ENCODE measurements at places on chromosomes 13 and 19.

DNA sequence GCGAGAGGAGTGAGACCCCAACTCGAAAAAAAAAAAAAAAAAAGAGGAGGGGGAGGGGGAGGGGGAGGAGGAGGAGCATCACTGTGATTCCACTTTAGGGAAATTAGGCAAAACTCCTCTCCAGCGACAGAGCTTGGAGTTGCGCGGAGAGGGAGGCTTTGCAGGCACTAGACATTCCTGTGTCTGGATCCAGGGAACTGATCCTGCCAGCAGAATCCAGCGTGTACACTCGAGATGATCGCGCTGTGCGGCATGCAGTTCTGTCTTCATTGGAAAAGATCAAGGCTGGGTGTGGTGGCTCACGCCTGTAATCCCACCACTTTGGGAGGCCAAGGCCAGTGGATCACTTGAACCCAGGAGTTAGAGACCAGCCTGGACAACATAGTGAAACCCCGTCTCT lies 29.6 kb upstream of the KLF2 start:
- no peak for DNase-seq

- no peak for DNase-seq
These were observed 67.0 kb upstream of the STARD13 start for GRCh38 chr13:33352526-33352925.

- DNase-seq, result no peak
These were observed 12.4 kb downstream of the EFNB2 start for GRCh38 chr13:106522898-106523525.

- no peak for DNase-seq
These were observed 14.2 kb downstream of the ZAR1L start for GRCh38 chr13:32300920-32301319.

DNA sequence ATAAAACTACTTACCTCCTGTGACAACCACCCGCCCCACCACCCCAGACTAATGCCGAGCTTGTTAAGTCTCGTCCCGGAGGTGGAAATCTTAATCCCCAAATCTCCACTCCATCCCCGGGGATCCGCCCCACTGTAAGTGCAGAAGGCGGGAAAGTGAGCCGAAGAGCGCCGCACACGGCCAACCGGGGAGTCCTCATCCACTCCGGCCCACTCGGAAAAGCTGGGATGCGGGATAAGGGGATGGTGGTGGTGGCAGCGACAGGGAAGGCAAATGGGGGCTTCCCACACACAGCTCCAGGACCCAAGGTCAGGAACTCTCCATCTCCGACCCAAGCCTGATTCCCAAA lies 621 bp downstream of the FBL start:
- no peak for DNase-seq

GRCh38 chr13:82993417-82993816 lies 888.9 kb downstream of the SLITRK1 start:
- no peak for DNase-seq

GRCh38 chr19:19554074-19555023 lies 16.3 kb downstream of the CILP2 start:
- peak; percentile 54 for DNase-seq

DNA sequence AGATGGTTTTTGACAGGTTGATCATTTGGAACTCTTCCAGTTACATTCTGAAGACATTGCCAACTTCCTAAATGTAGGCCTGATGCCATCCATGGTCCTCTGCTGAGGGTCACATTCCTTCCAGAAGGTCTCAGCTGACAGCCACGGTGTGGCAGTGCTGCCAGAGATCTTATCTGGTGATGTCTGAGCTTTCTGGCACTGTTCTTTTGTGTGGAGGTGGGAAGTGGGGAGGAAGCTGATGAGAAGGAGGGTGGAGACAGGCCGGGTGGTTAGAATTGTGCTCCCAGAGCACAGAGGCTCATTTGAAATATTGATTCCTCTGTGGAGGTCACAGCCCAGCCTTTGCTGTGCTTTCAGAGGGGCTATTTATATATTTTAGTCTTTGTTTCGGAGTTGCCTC lies 16.1 kb upstream of the MTIF3 start:
- DNase-seq, result no peak

GRCh38 chr13:102236341-102236740 lies 165.5 kb downstream of the FGF14 start:
- DNase-seq, result no peak

- DNase-seq, result no peak
These were observed 532.0 kb downstream of the GPC6 start for GRCh38 chr13:93758575-93758974.

GRCh38 chr13:43364210-43365038 lies 341.0 kb downstream of the DNAJC15 start:
- no peak for DNase-seq

- no peak for DNase-seq
These were observed 13.9 kb downstream of the CNFN start for GRCh38 chr19:42376177-42376555.

DNA sequence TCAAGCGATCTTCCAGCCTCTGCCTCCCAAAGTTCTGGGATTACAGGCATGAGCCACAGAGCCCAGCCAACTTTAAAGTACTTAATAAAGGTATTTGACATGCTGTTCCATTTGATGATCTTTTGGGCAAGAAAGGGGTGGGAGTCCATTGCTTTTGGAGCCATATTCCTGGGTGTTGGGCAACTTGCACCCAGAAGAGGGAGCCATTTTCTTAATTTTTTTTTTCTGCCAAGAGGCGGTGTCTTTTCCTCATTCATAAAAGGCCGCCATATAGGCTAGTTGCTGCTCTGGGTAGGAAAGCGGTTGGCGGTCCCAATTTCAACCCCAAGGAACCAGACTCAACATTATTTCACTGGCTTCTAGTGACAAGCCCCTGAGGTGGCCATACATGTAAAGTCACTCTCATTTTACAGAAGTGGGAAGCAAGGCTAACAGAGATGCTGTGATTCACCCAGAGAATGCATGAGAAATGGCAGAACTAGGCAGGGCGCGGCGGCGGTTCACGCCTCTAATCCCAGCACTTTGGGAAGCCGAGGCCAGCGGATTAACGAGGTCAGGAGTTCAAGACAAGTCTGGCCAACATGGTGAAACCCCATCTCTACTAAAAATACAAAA lies 139.6 kb downstream of the CACNA1A start:
- no peak for DNase-seq

DNA sequence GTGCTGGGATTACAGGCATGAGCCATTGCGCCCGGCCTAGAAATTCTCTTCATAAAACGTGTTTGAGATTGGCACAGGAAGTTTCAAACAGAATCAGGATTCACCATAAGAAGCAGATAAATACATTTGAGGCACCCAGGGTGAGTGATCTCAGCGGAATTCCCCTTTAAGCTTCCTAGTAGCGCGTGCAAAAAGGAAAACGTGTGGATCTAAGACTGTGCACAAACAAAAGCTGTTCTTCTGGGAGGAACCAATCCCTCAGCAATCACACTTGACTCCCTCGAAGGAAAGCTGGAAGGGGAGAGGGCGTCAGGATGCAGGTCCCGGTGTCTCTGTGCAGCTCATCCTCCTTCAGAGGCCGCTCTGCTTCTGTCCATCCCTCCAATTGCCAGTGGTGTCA lies 15.5 kb downstream of the MCF2L start:
- no peak for DNase-seq

- DNase-seq, result no peak
These were observed 848.7 kb upstream of the PCDH9 start for GRCh38 chr13:68078874-68079273.

DNA sequence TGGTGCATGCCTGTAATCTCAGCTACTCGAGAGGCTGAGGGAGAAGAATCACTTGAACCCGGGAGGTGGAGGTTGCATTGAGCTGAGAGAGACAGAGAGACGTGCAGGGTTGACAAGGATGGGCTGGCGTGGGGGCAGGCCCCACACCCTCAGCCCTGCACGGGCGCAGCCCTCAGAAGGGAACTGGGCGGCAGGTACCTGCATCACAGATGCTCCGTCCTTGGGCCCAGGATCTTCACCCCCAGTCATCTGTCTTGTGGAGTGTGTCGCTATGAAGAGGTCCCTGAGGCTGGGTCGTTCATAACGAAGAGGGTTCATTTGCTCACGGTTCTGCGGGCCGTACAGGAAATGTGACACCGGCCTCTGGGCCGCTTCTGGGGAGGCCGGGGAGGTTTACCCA lies 20.3 kb downstream of the C2CD4C start:
- DNase-seq, result no peak

GRCh38 chr19:33207040-33207620 lies 13.0 kb downstream of the LRP3 start:
- DNase-seq, result no peak

DNA sequence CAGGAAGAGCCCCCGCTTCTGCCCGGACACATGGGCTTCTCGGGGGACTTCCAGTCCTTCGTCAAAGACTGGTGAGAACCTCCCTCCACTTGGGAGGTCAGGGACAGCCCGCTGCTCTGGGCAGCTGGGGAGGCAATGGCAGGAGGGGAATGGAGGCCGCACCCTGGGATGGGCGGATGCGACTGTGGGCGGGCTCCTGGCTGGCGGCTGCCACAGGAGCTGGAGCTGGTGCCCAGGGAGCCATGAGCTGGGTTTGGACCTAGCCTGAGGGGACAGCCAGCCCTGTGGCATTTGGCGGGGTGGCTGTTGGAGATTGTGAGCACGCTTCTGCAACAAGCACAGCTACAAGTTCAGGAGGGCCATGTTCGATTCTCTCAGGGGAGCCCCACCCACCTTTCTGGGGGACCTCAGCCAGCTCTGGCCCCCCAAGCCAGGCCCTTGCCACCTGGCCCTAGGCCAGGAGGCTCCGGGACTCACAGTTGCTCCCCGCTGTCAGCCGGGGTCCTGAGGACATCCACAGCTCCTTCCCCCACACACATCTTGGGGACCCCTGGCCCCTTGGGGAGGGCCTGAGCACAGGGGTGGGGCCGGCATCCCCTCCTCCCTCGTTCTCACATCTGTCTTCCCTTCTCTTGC lies 3.0 kb upstream of the TGFBR3L start:
- no peak for DNase-seq

- DNase-seq, result no peak
These were observed 2.3 kb downstream of the TULP2 start for GRCh38 chr19:48896191-48896720.

DNA sequence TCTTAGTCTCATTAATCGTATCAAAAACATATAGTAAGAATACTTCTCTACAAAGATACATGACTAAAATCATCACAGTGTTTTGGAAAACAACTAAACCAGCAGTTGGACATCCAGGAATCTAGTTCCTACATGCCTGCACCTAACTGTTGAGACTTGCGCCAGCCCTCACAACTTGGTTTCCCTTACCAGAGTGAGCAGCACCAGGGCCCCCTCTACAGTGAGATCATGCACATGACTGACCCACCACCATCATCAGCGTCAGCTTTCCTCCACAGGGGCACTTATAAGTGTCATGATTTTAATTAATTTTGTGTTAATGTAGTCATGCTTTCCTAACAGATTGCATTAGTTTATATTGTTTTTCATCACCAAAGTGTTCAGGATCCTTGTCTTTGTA lies 1322.0 kb downstream of the EFNB2 start:
- no peak for DNase-seq

- no peak for DNase-seq
These were observed 42.2 kb upstream of the SPACA7 start for GRCh38 chr13:112333756-112334543.

GRCh38 chr13:93709506-93710244 lies 483.1 kb downstream of the GPC6 start:
- DNase-seq, result no peak

GRCh38 chr13:73059460-73060250 lies 850 bp downstream of the KLF5 start:
- DNase-seq, result no peak

DNA sequence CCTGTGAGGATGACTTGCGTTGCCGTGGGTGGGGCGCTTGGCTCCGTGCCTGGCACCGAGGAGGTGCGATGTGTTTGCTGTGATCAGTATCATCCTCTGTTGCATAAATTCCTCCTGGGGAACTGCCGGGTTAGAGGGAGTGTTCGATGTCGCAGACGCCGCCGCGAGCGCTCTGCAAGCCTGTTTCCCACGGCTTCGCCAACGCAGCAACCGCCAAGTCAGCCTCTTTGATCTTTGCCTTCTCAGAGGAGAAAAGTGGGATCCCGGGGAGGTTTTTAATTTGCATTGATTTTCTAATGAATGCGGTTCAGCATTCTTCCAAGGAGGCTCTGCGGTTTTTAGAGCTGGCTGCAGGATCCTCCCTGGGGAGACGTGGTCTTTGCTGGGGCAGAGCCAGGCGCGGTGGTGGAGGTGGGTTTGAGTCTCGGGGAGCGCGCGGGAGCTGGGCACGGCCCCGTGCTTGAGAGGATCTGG lies 7.6 kb downstream of the GPR32 start:
- no peak for DNase-seq

DNA sequence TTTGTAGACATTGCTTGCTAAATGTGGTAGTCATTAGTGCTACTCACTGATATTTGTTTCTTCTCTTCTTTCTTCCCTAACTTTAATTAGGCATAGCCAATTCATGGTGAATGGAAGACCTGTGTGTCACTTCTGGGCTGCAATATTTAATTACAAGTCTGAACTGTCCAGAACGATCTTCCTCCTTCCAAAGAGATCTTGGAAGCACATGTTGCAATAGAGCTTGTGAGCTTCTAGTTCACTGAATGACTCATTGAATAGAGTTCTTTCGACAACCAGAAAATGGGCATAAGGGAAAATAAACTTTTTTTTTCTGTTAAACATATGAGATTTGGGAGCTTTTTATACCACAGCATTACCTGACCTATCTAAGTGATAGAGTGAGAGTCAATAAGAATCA lies 1264.6 kb downstream of the PCDH9 start:
- no peak for DNase-seq

DNA sequence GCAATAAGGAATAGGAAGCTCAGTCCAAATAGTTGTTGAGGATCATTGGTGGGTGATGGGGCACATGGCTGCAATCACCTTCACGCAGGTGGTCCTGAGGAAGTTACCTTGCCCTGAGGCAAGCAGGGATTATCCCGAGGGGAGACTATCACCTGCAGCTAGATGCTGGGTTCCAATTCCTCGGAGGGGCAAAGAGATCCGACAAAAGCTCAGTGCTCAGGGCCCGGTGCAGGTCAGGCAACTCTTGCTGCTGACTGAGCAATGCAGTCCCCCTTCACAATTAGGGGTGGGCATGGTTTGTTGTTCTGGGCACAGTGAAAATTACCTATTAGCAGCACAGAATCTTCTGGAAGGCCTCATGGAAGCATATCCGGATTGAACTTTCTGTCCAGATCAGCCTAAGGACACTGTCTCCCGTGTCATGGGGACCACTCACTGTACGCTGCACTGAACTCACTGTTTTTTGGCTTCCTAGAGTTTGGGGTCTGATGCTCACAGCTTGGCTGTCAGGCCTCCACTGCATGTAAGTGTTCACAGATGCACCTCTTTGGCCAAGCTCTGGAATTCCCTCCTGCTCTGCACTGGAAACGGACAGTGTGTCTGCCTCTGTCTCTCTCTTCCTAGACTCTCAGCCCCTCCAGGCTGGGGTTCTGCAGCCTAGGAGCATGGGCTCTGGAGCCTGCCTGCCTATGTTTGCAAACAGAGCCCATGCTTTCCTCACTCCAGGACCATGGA lies 372.7 kb downstream of the ZNF536 start:
- DNase-seq, result no peak

DNA sequence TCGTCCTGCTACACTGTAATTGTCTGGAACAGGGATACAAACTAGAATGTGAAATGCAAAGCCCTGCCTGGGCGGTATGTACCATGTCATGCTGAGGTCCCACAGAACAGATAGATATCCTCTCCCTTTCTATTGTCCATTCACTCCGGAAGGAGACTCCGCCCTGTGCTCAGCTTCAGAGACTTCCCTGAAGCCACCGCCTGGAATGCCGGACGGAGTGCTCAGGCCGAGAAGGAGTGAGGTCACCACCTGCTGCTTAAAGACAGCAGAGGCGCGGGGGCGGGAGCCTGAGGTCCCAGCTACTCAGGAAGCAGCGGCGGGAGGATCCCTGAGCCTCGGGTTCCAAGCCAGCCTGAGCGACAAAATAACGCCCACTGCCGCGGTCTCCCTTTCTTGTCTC lies 890 bp upstream of the ZNF611 start:
- no peak for DNase-seq
